ENCODE measurements at places on chromosomes 13 and 19.

- DNase-seq, result no peak
Measured at GRCh38 chr19:40144151-40144550, 47.1 kb upstream of the MAP3K10 start.

DNA sequence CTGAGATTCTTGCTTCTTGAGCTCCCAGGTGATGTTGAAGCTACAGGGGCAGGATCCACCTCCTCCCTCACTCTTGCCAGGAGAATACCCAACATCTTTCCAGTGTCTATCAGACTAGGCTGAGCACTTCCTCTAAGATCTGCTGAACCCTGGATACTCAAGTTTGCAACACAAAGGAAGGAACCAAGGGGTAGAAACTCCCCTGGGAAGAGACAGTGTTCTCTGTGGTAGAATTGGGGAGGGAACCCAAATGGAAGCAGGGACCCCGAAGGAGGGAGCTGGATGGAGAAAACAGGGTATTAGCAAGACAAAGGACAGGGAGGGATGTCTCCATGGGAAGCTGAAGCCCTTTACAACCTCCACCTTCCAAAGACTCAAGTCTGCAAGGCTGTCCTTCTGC lies 117.6 kb downstream of the DNAJC15 start:
- no peak for DNase-seq

DNA sequence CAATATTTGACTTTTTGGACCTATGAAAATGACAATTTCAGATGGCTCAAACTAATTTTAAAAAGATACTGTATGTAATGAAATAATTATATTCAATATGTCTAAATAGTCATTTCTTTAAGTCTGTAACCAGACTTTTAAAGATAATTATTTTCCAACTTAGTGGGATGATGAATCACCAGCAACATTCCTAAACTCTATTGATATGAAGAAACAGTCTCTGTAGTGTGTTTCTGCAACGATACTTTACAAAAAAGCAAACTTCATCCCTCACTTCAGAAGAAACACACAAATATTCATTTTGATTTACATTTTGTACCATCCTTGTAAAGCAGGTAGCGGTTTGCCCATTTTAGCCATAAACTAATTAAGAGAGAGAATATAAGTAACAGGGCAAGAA lies 417.4 kb downstream of the EFNB2 start:
- no peak for DNase-seq

GRCh38 chr13:41053384-41053826 lies 7.9 kb upstream of the WBP4 start:
- DNase-seq, result no peak

GRCh38 chr13:76879883-76880270 lies 6.3 kb downstream of the KCTD12 start:
- DNase-seq, result no peak

DNA sequence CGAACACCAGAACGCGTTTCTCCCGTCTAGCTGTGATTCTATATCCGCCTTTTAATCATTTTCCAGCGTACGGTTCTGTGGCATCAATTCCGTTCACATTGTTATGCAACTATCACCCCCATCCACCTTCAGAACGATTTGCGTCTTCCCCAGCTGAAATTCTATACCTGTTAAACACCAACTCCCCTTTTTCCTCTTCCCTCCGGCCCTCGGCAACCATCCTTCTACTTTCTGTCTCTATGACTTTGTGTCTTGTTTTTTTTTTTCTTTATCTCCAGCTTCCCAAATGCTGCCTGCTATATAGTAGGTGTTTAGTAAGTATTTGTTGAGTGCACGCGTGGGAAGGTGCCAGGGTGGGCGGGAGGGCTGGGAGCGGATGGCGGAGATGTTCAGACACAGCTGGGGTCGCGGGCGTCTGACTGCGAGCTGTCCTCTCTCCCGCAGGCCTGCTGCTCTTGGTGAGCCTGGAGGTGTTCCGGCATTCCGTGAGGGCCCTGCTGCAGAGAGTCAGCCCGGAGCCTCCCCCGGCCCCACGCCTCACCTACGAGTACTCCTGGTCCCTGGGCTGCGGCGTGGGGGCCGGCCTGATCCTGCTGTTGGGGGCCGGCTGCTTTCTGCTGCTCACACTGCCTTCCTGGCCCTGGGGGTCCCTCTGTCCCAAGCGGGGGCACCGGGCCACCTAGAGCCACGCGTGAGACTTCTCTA lies 20.2 kb downstream of the CACNG6 start:
- DNase-seq, result no peak
